ENCODE measurements at places on chromosomes 6 and 20.

DNA sequence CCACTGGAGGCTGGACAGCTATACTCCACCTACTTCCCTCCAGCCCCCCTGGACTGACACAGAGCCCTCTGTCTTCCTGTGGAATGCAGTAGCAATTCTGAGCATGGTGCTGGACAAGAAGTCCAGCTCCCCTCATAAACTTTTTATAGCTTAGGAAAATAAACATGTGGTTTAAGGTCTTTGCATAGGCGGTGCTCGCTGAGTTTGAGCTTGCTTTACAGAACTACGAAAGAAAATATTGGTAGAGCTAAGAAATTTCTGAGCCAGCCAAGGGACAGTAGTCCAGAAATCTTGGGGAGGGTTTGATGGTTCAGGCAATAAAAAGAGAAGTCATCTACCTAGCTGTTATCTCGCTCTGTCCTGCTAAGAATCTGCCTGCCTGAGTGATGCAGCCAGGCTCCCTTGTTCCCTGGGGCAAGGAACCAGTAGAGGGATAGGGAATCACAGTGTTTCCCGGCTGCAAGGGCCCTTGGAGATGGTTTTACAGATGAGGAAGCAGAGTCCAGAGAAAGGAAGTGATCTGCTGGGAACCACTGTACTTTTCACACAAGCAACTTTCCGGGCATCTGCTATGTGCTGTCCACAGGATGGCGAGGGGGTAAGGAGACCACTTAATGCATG, 343.4 kb downstream of the CDC5L start:
- H3K36me3 ChIP-seq, result no peaks in the 10 kb centered on the region
- H3K27ac ChIP-seq, result no peak overlapping the region
- H3K4me1 ChIP-seq, result no peaks in the 10 kb centered on the region
- no peak overlapping the region for H3K4me3 ChIP-seq
- H3K27me3 ChIP-seq, result no peaks in the 10 kb centered on the region

GRCh38 chr6:90458353-90459224, 128.3 kb downstream of the MAP3K7 start:
- no peaks in the 10 kb centered on the region for H3K4me1 ChIP-seq
- H3K4me3 ChIP-seq, result no peak overlapping the region
- no peaks in the 10 kb centered on the region for H3K27me3 ChIP-seq

DNA sequence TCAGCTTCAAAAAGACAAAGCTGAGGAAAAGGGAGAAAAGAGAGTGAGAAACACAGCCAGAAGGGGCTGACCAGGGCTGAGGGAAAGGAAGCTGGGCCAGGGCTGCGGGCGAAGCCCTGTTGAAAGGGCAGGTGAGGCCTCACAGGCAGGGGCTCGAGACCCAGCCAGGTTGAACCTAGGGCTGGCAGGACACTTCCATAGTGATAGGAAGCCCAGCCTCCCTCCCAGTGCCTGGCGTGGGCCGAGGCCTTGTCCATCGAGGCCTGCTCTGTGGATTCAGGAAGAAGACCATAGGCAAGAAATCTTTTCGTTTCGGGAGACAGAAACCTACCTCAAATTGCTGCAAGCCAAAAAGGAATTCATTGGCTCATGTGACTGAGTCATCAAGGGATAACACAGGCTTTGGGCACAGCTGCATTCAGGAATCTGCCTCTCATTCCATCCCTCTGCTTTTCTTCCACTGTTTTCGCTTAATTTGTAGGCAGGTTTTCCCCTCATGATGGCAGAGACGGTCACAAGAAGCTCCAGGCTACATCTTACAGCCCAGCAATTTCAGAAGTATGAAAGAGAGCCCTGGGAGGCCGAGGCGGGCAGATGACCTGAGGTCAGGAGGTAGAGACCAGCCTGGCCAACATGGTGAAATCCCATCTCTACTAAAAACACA, 311.1 kb upstream of the SULF2 start:
- no peaks in the 10 kb centered on the region for H3K4me1 ChIP-seq
- no peaks in the 10 kb centered on the region for H3K27me3 ChIP-seq
- H3K27ac ChIP-seq, result no peak overlapping the region

GRCh38 chr6:150494241-150494640, 105.4 kb upstream of the PLEKHG1 start:
- H3K27me3 ChIP-seq, result no peaks in the 10 kb centered on the region
- no peak overlapping the region for H3K4me3 ChIP-seq
- no peak for DNase-seq
- no peaks in the 10 kb centered on the region for H3K36me3 ChIP-seq
- no peak overlapping the region for H3K27ac ChIP-seq

- H3K36me3 ChIP-seq, result no peaks in the 10 kb centered on the region
- no peak overlapping the region for H3K27ac ChIP-seq
- no peak for DNase-seq
- H3K27me3 ChIP-seq, result no peaks in the 10 kb centered on the region
- no peaks in the 10 kb centered on the region for H3K4me1 ChIP-seq
Measured at GRCh38 chr6:150586850-150587359, 12.8 kb upstream of the PLEKHG1 start.

- no peaks in the 10 kb centered on the region for H3K36me3 ChIP-seq
- no peak overlapping the region for H3K4me3 ChIP-seq
- no peaks in the 10 kb centered on the region for H3K27me3 ChIP-seq
Measured at GRCh38 chr20:39993742-39994141, 695.3 kb downstream of the MAFB start.

GRCh38 chr20:19699180-19699971, 58.7 kb upstream of the RIN2 start:
- DNase-seq, result no peak
- H3K4me3 ChIP-seq, result no peak overlapping the region
- H3K27ac ChIP-seq, result no peak overlapping the region
- no peaks in the 10 kb centered on the region for H3K36me3 ChIP-seq
- H3K4me1 ChIP-seq, result no peaks in the 10 kb centered on the region

DNA sequence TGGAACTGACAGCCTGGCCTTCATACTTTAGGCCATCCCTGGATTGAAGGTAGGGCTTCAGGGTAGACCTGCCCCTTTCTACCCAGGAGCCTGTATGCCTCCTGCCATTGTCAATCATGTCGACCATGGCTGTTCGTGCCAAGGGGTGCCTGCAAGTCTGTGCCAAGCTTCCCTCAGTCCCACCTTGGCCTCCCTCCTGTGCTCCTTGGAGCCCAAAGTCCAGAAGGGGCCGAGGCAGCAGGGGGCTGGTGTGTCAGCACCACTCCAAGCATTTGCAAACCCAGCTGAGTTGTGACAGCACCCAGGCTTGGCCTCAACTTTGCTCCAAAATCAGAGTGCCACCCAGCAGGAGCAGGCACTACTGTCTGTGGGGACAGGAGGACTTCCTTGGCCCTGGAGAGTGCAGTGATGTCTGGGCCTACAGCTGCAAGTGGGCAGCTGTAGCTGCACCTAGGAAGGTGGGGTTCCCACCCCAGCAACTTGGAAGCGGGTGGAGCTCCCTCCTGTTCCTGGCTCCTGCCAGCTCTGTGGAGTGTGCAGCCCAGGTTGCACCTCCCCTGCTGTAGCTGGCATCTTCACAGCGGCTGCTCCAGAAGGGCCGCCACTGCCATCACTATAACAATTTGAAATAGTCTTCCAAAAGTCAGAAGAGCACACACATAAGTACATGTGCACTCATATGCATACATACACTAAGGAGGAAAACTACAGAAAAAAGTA, 1719.3 kb downstream of the HACE1 start:
- no peaks in the 10 kb centered on the region for H3K27me3 ChIP-seq
- no peak overlapping the region for H3K4me3 ChIP-seq
- no peaks in the 10 kb centered on the region for H3K36me3 ChIP-seq

DNA sequence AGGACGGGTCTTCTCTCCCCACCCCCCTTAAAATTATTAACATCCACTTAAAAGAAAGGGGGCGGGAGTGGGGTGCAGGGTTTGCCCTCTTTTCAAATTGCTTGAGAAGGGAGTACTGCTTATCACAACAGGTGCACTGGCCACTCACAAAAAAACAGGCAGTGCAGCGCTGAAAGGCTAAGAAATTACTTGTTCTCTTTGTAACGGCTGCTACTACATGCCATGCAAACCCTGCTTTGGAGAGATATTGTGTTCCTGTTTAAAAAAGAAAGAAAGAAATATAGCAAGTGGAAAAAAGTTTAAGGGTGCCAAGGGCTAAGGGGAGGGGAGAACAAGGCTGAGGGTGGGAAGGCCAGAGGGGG, 312.7 kb upstream of the JARID2 start:
- H3K27me3 ChIP-seq, result no peaks in the 10 kb centered on the region
- no peaks in the 10 kb centered on the region for H3K36me3 ChIP-seq
- no peaks in the 10 kb centered on the region for H3K4me1 ChIP-seq
- H3K27ac ChIP-seq, result no peak overlapping the region

DNA sequence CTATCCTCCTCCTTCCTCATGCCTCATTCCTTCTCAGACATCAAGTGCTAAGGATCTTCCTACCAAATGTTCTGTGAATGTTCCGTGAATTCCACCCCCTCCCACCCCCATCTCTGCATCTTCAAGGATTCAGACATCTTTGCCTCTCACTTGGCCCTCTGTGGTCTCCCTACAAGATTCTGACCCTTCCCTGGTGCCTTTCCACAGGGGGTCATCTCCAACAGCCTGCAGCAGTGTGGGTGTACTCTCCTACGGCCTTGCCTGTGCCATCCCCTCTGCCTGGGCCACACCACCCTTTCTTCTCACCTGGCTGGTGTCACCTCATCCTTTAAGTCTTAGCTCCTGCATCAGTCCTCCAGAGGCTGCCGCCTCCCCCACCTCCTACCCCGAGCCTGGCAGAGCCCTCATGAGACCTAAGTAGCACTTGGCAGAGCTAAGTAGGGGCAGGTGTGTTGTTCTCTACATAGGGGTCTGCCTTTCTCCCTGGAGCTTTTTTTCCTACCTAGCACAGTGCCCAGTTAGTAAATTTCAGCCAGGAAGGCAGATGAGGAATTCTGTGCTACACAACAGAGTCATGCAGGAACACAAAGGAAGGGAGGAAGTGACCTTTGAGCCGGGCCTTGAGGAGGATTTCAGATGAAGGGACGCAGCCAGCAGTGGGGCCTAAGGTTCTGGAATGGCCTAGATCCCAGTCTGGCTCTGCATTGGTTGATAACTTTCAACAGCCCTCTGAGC, 43.1 kb downstream of the TM9SF4 start:
- no peaks in the 10 kb centered on the region for H3K27me3 ChIP-seq
- H3K4me3 ChIP-seq, result no peak overlapping the region
- DNase-seq, result no peak
- H3K36me3 ChIP-seq, result peaks cover 18% of the 10 kb centered on the region

- DNase-seq, result no peak
- H3K4me3 ChIP-seq, result no peak overlapping the region
- no peaks in the 10 kb centered on the region for H3K36me3 ChIP-seq
Measured at GRCh38 chr6:19983374-19983773, 146.2 kb downstream of the ID4 start.
